WTC11 (cell line): ENCODE measurements at places on chromosomes 13 and 19. TPM values are rescaled to one million over a fixed set of nuclear protein-coding genes. Genes with fewer than 3 reads are reported as not detected.
A peak's percentile ranks its signal among the peaks of the same experiment; 100 is the strongest.

DNA sequence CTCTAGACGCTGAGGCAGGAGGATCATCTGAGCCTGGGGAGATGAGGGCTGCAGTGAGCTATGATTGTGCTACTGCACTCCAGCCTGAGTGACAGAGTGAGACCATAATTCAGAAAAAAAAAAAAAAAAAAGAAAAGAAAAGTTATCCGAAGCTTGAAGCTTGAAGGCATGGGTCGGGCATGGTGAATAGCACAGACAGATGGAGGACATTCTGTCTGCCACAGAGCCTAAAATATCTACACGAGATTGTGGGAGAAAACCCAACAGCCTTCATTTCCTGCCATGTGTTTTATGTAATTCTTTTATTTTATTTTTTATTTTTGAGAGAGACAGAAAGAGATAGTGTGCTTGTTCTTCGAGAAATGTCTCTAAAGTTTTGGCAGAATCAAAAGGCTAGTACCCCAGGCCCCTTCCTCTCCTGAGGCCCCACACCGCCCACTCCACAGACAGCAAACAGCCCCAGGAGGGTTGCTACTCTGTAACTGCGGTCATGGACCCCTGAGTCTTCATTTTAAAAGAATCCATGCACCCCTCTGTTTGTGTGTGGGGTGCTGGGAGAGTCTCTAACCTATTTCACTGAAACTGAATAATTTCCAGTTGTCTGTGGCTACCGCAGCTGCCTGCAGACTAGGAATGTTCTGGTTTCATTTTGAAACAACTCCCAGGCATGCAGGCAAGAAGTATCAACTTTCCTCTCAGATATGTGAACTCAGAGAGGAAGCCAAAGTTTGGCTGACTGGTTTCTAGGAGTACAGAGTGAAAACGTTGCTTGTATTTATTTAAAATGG lies 38.4 kb upstream of the RCBTB2 start:
- no peak for DNase-seq

DNA sequence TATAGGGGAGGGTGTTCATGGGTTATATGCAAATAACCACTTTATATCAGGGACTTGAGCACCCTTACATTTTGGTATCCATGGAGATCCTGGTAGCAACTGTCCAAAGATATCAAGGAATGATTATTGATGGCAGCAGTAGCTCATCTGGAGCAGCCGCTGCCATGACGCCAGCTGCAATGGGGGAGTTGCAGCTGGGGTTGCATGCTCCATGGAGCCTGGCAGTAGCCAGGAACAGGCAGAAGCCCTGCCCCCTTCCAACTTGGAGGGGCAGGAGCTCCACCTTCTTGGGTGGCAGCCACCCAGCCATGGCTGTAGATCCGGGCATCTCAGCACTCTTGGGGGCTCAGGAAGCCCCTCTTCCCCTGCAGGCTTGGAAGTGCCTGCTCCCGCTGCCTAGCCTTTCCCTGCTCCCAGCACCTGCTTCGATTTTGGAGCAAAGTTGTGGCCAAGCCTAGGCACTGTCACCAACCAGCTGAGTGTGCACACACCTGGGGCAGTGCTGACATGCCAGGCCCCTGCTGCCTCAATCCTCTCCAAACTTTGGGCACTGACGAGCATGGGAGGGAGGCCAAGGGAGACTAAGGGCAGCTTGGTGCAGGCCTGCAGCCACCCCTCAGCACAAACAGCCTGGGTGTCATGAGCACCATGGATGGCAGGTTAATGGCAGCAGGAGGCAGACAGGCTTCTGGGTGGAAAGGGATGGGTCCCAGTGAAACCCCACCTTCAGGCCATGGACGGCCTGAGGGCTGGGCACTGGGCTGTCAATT lies 235.6 kb upstream of the CSNK1A1L start:
- DNase-seq = no peak

DNA sequence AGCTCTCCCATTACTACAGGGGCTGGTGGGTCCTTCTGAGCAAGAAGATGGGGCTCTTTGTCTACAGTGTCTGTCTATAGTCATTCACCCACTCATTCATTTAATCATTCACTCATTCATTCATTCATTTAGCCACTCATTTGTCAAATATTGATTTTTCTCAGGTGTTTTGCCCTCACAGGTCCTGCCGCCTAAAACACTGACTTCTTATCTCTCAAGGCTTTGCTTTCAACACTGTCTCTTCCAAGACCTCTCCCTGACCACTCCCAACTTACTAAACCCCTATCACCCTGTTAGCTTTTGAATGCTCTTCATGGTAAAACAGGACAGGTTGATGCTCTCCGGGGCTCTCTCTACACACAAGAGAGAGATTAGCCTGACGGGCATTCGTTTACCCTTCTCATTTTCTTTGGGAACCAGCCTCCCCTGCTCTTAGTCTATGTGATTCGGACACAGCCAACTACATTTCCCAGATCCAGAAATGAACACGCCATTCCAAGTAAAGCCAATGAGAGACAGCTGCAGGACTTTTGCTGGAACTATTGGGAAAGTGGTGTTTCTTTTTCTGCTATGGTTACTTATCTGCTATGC lies 22.7 kb downstream of the FAM187B start:
- no peak for DNase-seq

GRCh38 chr19:50705422-50706019 lies 14.1 kb downstream of the SHANK1 start:
- peak; percentile 62 for DNase-seq

The POSTN gene
- total RNA-seq = 0.60 to 0.76 TPM (median 0.70 TPM) in 3 replicates

- DNase-seq = no peak
These were observed 326.1 kb downstream of the SLITRK6 start for GRCh38 chr13:85473144-85473543.

The TPRX2 gene
- not detected in 3 replicates for total RNA-seq

- no peak for DNase-seq
These were observed 8.2 kb upstream of the ZNF177 start for GRCh38 chr19:9354651-9355050.

DNA sequence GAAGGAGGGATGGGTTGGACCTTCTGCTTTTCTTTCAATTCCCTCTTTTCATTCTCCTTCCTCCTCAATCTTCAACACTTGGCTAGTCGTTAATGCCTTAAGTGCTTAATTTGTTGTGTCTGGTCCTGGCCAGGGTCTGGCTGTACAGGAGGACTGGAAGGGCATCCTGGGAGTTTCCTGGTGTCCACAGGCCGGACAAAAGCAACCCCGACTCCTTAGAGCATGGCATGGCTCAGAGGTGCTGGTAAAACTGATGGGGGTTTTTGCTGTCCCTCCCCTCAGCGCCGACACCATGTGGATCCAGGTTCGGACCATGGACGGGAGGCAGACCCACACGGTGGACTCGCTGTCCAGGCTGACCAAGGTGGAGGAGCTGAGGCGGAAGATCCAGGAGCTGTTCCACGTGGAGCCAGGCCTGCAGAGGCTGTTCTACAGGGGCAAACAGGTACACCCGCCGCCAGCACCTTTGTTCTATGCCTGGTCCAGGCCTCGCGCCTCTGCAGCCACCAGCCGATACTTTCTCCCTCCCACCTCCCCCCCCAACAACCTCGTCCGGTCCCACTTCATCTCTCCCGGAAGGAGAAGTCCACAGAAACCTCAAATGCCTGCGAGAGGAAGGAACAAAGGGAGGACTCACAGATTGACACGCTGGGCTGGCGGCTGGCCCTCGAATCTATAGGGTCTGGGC lies 1.4 kb downstream of the UHRF1 start:
- no peak for DNase-seq

- no peak for DNase-seq
These were observed 38.3 kb downstream of the PEX11G start for GRCh38 chr19:7450243-7451223.

GRCh38 chr13:33845572-33846302 lies 27.8 kb downstream of the RFC3 start:
- no peak for DNase-seq

The NTF4 gene
- total RNA-seq = 3.9 to 7.7 TPM (median 5.0 TPM) in 3 replicates

- DNase-seq = no peak
These were observed 29.1 kb downstream of the EPS15L1 start for GRCh38 chr19:16442386-16443276.

DNA sequence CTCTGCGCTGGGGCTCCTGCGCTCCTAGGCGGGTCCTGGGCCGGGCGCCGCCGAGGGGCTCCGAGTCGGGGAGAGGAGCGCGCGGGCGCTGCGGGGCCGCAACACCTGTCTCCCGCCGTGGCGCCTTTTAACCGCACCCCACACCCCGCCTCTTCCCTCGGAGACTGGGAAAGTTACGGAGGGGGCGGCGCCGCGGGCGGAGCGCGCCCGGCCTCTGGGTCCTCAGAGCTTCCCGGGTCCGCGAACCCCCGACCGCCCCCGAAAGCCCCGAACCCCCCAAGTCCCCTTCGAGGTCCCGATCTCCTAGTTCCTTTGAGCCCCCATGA lies at the start of gene GJB2:
TSS of gene GJB2 (minus strand) at position 103 of the 326 bp plus-strand sequence. CDS start 3,357 bp downstream, outside the sequence.
- DNase-seq = peak; percentile 28

DNA sequence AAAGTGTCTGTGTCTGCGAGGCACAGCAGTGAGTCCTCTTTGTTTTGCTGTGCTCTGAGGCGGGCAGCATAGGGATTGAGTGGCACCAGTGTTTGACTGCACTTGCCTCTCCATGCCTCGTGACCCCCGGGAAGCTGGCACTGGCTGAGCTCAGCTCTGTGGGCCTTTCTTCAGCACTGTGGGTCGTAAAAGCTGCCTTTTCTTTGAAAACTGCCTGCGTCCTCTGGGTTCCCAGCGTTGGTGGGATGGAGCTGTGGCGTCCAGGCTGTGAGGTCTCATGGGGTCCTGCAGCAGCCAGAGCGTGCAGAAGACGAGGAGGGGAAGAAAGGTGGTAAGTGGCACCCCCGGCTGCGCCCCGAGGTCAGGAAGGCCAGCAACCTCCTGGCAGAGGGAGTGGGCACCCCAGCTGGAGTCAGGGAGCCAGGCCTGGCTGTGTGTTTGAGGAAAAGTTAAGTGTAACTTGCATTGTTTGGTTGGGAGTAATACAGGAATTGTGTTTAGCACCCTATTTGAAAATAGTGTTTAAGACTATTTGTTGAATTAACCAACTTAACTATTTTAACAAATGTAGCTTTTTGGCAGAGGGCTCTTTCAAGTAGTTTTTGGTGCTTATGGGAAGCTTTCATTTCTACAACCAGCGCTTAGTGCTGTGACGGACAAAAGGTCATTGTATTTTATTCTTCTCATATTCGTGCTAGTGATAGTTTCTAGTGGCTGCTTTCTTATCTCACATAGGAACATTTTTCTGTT lies 79.3 kb upstream of the TEX29 start:
- no peak for DNase-seq

The ATP7B gene
- 10.2 to 11.8 TPM (median 11.6 TPM) in 3 replicates for total RNA-seq

The JAK3 gene
- 4.4 to 5.6 TPM (median 5.6 TPM) in 3 replicates for total RNA-seq

DNA sequence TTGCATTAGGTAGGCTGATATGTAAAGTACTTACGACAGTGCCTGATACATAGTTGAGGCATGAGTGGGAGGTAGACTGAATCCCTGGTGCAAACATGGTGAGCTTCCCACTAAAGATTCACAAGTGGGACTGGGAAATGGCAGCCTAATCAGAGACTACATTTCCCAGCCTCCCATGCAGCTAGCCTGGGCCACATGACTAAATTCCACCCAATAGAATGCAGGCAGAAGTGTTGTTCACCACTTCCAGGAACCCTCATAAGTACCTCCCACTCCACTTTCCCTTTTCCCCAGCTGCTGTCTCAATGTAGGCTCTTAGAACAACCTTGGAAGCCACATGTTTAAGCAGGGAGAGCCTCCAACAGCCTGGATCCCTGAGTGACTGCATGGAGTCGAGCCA lies 104.9 kb downstream of the CACNA1A start:
- DNase-seq = no peak

GRCh38 chr13:102466610-102467190 lies 64.9 kb upstream of the FGF14 start:
- no peak for DNase-seq

The RRAS gene
- 11.4 to 17.9 TPM (median 15.7 TPM) in 3 replicates for total RNA-seq

- DNase-seq = no peak
These were observed 17.3 kb upstream of the OVOL3 start for GRCh38 chr19:36093687-36094086.

The MATK gene
- 26.1 to 29.0 TPM (median 28.3 TPM) in 3 replicates for total RNA-seq

DNA sequence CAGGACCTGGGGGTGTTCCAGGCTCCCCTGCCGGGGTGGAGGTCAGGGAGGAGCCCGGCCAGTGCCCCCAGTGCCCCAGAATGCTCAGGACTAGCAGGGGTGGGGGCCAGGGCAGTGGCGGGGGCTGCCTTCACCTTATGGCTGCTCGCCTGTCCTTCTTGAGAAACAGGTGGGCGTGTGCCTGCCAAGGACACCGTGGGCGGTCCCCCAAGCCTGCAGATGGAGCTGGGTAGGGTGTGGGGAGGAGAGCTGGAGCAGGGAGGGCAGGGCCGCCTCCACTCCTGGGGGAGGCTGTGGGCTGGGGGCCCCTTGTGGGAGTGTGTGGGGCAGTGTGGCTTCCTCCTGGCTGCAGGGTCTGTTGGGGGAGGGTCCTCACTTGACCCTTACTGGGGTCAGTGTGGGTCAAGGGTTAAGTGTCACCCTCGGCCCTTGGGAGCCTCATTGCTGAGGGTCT lies 160.1 kb downstream of the KDM4B start:
- no peak for DNase-seq

GRCh38 chr13:29743201-29743786 lies 107.1 kb downstream of the UBL3 start:
- DNase-seq = no peak

DNA sequence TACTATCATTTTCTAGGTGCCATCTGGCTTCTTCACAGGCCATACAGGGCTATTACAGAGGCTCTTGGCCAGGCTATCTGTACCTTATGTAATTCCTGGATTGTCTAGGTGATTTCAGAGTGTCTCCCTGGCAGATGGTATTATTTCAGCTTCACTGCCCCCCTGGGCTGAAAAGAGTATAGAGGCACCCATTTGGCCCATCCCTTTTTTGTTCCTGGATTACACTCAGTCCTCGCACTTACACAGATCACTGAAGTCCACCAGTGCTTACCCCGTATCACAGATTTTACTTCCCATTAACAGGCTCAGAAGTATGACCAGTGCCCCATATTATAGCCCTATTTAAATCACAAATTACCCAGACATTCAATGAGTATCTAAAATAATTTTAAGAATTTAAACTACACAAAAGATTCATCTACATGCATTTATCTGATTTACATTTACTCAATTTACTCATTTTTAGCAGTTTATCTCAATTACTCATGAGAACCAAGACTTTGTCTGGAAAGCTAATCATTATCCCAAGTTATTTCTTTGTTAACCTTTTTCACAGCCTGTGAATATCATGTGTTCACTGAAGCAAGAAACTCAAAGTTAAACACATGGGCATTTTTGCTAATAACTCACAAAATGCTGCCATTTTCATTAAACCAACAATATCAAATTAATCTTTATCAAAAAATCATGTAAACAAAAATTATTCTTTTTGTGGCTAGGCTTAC lies 121.0 kb downstream of the PCDH20 start:
- no peak for DNase-seq

The IGFL2 gene
- not detected in 3 replicates for total RNA-seq

GRCh38 chr13:82480415-82480814 lies 1401.9 kb downstream of the SLITRK1 start:
- DNase-seq = no peak

DNA sequence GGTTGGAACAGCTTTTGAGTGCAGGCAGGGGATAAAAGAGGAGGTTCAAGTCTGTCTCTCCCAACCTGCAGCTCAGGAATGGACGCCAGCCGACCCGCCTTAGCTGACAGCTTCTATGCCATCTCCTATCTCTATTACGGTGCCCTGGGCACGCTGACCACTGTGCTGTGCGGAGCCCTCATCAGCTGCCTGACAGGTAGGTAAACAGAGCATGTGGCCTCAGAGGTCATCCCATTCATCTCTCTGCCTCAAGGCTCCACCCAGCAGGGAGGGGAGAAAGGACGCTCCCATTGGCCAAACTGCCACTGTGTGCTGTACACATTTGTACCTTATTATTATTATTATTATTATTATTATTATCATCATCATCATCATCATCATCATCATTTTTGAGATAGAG lies 16.5 kb downstream of the SLC5A5 start:
- DNase-seq = no peak
